Stimulated activated CD4-positive, alpha-beta T cell treated with anti-CD3 and anti-CD28 coated beads, Interleukin-1b, Interleukin-23, amount 100 ng/mL, for 1 hour (primary cell): ENCODE measurements at places on chromosomes 6 and 20.

- no peak for DNase-seq
These were observed 172.5 kb upstream of the JARID2 start for GRCh38 chr6:15073344-15073789.

- no peak for DNase-seq
These were observed 396.7 kb downstream of the SYNE1 start for GRCh38 chr6:152240436-152240835.

DNA sequence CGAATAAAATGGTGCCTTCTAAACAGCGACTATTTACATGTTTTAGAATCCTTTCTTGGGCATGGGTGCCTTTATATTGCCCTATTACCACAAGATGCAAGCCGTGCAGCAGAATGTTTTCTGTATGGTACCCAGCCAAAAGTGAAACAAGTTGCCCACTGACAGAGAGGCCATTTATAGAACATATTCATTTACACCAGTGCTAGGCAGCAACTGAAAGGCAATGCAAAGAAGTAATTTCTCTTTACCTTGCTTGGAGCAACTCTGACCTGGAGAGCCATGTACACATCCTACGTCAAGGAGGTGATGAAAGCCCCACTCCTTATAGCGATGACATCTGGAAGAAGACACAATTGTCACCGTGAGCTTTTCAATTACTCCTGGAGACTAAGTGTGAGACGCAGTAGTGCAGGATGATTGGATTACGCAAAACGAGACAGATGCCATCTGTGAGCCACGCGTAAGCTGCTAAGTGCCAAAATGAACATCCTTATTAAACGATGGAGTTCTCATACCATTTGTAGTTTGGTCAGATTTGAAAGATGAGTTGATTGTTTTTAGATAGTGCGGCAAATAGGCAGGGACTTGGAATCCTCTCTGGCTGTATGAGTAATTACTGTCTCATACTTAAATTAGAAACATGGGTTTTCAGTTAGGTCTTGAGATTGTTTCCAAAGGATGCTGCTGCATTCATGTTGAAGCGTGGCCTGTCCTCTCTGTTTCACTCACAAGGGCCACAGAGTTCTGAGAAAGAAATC, at the start of gene TMEM244:
TSS of gene TMEM244 (minus strand) at position 408 of the 758 bp plus-strand sequence. CDS start at position 281, 127 bp downstream.
- DNase-seq = no peak

DNA sequence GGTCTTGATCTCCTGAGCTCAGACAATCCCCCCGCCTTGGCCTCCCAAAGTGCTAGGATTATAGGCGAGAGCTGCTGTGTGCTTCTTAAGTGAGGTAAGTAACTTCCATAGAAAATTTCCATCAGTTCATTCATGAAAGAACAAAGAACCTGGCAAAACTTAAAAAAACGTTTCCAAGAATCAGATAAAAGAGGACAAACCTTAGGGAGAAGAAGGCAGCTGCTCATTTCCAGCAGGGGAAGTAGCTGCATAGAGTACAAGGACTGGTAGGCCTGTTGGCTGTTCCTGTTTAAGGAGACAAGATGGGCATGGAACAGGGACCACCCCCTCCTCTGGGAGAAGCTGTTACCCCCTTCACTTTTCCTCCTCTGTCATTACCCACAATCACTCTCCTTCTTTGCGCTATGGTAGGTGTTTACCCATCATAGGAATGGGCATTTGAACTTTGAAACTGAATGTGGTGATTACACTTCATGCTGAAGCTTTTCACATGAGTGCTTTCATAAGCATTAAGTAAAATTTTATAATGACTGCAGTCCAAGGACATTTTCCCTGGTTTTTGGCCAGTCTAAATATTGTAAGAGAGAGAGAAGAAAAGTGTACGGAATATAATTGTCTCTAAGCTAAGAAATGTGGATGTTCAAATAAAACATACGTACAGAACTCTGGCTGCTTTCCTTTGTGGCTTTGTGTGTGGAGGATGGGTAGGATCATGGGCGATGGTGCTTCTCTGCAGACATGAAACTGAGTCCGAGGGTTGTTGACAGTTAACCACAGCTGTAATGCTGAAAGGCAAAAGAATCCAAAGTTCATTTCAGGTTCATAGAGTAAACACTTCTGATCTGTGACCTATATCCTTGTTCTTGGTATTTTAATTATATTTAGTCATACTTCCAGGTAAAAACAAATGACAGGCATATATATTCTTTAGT, 56.4 kb downstream of the CCN2 start:
- no peak for DNase-seq
